Activated naive CD4-positive, alpha-beta T cell (primary cell): ENCODE measurements at places on chromosomes 16 and 17.

DNA sequence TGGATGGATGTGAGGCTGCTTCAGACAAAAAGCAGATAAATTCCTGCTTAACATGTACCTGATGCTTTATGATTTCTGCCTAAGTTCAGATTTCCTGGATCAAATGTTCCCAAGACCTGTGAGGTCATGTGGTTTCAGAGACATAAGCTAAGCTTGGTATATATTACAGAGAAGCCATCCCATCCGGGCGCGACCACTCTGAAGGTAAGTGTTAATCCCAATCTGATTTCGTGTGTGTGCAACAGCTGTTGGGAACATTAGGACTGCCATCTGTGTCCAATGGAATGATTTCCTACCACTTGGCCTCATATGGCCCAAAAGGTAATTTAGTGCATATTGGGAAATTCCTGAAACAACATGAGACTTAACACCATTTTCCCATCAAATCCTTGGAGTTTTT, 199.1 kb downstream of the HS3ST3B1 start:
- DNase-seq, result no peak

- no peak for DNase-seq
Measured at GRCh38 chr17:44976206-44976605, 8.1 kb upstream of the C1QL1 start.

GRCh38 chr16:64276646-64277045, 845.2 kb downstream of the CDH11 start:
- DNase-seq, result no peak

- DNase-seq, result no peak
Measured at GRCh38 chr17:76511668-76512365, 10.6 kb upstream of the RHBDF2 start.

DNA sequence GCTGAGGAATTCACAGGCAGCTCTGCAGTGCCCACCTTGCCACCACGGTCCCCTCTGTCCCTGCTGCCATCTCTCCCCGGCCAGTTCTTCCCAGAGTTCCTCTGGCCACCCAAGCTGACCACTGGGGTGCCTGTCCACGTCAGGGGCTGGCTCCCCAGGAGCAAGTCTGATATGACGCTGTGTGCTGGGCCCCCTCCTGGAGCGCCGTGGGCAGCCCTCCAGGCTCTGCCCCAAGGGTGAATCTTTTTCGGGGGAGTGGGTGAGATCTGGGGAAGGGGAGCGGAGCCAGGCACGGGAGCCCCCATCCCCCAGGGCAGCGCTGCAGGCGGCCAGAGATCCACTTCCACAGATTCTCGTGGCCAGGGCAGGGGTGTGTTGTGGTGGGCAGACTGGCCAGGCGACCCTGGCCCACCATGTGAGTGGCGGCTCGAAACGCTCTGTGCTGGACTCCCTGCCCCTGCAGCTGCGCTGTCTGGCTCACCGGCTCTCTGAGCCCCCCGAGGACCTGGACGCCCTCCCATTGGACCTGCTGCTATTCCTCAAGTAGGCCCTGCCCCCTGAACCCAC, 3.7 kb downstream of the MSLN start:
- DNase-seq, result no peak

DNA sequence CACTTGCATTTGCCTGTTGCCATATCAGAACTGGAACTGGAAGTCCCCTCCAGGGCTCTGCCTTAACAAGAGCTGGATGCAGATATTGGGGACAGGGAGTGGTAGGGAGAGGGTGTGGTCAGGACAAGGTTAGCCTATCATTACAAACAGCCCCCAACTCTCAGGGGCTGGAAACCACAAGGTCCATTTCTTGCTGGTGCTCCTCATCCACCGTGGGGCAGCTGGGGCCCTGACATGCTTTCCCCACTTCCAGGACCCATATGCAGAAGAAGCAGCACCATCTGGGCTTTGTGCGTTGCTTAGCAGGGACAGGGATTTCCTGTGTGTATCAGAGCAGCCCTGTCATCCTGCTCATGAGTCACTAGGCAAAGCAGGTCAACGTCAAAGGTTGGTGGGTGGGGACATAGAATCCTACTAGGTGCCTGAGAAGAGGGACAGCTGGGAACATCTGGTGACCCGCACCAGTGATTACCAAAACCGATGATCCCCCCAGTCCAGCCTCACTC, 26.9 kb downstream of the RGS9 start:
- DNase-seq, result no peak

GRCh38 chr16:88365244-88365865, 17.4 kb upstream of the ZNF469 start:
- DNase-seq, result no peak

- no peak for DNase-seq
Measured at GRCh38 chr17:73987845-73988509, 215.5 kb upstream of the RPL38 start.

DNA sequence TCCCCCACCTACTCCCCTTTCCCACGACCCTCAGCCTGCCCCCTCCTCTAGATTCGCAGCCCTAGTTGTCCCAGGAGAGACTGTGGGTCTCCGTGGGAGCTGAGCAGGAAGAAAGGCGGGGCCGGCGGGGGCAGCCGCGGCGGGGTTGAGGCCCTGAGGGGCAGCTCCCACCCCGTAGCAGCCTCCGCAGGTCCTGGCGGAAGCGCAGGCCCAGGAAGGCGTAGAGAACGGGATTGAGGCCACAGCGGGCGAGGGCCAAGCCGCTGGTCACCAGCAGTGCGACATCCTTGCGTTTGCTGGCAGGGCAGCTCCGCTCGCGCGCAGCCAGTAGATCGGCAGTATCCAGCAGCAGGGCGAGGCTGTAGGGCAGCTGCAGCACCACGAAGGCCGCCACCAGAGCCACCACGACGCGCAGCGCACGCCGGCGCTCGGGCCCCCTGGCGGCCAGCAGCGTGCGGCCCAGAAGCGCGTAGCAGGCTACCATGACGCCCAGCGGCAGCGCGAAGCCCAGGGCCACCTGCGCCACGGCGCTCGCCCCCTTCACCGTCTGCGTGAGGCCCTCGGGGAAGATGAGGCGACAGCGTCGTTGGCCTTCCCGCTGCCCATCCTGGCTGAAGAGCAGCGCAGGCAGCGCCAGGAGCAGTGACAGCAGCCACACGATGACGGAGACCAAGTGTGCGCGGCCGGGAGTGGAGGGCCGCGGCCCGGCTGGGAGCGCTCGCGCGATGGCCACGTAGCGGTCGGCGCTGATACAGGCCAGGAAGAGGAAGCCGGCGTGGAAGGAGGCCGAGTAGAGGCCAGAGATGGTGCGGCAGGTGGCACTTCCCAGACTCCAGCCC, 1.9 kb downstream of the CCR10 start:
- DNase-seq, result peak; percentile 26
